ENCODE measurements at places on chromosomes 13 and 19.

DNA sequence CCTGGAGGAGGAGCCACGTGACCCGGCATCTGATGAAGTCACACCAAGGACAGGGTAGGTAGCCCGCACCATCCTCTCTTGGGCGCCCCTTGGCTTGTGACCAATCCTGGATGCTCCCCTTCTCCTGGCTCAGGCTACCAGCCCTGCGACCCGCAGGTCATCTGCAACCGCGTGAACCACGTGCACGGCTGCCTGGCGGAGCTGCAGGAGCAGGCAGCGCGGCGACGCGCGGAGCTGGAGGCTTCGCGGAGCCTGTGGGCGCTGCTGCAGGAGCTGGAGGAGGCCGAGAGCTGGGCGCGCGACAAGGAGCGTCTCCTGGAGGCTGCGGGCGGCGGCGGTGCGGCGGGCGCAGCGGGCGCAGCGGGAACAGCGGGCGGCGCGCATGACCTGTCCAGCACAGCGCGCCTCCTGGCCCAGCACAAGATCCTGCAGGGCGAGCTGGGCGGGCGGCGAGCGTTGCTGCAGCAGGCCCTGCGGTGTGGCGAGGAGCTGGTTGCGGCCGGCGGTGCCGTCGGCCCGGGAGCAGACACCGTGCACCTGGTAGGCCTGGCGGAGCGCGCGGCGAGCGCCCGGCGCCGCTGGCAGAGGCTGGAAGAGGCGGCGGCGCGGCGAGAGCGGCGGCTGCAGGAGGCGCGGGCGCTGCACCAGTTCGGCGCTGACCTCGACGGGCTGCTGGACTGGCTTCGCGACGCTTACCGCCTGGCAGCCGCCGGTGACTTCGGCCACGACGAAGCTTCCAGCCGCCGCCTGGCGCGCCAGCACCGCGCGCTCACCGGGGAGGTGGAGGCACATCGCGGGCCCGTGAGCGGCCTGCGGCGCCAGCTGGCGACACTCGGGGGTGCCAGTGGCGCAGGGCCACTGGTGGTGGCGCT is 45.9 kb downstream of the SPTBN4 start:
- DNase-seq: no peak

DNA sequence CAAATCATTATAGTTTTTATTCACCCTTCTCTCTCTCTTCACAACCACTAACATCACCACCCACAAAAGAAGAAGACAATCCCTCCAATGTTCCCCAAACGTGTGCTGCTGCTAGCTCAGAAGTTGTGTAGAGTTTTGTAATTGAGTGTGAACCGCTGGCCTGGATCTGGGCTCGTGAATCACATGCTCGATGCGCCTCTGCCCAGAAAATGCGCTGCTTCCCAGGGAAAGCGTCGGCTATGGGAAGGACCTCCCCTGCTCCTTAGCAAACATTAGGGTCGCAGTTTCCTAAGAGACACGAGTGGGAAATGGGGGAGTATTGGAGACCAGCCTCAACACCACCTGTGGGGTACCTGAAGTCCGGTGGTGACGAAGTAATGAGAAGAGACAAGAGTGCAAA is 38.4 kb upstream of the ZNF726 start:
- DNase-seq: no peak

DNA sequence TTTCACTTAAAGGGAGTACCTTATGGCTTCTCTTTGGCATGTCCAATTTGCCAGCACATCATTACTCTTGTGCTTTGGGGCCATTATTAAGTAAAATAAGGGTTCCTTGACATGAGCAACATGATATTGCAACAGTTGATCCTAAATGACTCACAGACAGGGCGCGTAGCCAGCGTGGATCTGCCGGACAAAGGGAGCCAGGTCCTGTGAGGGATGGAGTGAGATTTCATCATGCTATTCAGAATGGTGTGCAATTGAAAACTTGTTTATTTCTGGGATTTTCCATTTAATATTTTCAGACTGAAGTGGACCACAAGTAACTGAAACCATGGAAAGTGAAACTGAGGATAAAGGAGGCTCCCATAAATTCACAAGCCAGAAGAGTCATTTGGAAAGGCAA is 48.6 kb upstream of the WASF3 start:
- DNase-seq: peak; percentile 95

- no peak for DNase-seq
Measured at GRCh38 chr19:43408043-43408442, 6.6 kb upstream of the TEX101 start.

- no peak for DNase-seq
Measured at GRCh38 chr19:2170987-2171348, 7.2 kb downstream of the DOT1L start.
